ENCODE measurements at places on chromosomes 5 and 9.

GRCh38 chr5:73523861-73524260, 25.6 kb downstream of the BTF3 start:
- DNase-seq, result no peak

DNA sequence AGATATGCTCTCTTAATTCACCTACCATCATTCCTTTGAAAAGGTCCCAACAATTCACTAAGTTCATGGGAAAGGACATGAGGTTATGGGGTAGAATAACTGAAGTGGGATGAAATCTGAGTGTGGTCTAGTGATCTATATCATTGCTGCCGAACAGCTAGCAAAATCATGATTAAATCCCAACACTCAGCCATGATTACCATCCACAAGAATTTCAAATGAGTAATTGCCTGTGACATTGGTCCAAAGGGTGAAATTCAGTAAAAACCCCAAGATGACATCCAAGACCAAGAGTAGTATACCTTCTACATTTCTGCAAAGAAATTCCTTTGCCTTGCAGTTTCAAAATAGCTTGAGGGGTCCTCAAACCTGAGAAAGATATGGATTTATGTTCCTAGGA, 225.6 kb downstream of the SPOCK1 start:
- DNase-seq, result no peak

GRCh38 chr5:135139381-135140134, 105.5 kb upstream of the PITX1 start:
- no peak for DNase-seq

GRCh38 chr9:110746211-110746930, 77.8 kb downstream of the MUSK start:
- DNase-seq, result no peak

DNA sequence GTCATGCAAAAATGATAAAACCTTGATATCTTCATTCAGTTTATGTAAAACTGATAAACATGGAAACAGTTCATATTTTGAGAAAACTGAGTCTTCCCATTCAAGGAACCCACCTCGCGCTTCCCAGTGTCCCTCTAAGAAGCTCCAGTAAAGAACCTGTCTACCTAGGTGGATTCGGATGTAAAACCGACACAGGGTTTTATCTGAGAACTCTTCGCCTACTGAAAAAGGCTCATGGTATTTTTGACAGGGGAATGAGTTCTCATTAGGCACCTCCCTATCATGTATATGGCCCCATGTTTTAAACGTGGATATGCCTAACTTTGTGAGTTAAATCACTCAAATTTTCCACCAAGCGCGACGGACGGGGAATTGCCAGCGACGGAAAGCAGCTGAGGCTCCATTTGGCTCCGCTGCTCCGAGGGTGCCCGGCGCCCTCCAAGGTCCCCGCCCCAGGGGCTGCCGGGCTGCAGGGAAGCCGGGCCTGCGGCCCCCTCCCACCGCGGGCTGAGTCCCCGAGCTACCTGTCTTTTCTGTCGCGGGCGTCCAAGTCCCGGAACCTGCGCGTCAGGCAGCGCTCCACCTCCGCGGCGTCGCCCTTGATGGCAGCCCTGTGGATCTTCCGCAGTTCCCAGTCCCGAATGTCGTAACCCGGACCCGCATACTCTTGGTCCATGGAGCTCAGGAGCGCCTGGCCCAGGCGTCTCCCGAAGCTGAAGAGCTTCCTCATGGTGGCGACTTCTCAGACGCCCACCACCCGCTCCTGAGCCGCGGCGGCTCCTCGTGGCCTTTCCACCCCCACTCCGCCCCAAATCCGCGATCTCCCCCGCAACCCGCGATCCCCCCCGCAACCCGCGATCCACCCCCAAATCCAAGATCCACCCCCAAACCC, 594 bp downstream of the ANKRD18A start:
- no peak for DNase-seq

Measured in esophagus squamous epithelium (tissue), 5 donors.